ENCODE measurements at places on chromosomes 16 and 17. TPM values are rescaled to one million over a fixed set of nuclear protein-coding genes. Genes with fewer than 3 reads are reported as not detected.

KRT32 gene
- total RNA-seq, result not detected

MYLK3 gene
- total RNA-seq, result under 0.01 TPM

CES1 gene
- not detected for total RNA-seq

HSDL1 gene
- total RNA-seq, result 26.4 TPM

WNT9B gene
- total RNA-seq, result not detected
